COLO829 (cell line): ENCODE measurements at places on chromosomes 7 and 10.

DNA sequence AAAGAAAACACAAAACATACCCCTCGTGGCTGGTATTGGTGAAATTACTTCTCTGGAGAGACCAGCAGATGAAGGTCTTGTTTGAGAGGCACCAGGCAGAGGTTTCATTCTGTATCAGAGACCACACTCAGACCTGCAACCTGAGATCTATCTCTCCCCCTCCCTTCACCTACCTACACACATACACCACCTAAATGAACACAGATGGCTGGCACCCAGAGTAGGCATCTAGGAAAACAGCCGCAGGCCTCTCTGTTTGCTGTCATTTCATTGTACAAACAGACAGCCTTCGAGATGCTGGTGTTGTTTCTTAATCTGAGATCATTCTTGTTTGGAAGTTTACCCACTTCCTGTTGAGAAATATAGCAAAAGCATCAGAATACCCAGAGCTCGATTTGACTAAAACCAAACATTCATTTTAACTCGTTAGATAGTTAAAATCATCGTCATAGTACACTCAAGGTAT is 173.9 kb upstream of the SLC25A13 start:
- DNase-seq, result no peak

- DNase-seq, result no peak
Measured at GRCh38 chr7:108425714-108426275, 30.4 kb downstream of the NRCAM start.

DNA sequence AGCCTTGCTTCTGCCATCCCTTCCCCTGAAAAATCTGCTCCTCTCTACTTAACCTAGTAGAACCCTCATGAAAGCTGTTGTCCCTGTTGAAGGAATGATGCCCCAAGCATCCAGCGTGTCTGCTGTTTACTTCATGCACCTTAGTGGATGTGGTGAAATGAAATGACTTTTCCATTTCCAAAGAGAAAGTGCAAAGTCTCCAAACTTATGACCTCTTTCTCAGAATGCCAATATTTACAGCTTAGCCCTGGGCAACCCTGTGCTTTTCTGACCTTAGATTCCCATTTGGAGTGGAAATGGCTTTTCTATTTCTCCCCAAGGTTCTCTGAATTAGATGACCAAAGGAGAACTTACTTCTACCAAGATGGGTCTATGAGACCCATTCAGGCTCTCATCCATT is 256.9 kb downstream of the KCNMA1 start:
- no peak for DNase-seq

DNA sequence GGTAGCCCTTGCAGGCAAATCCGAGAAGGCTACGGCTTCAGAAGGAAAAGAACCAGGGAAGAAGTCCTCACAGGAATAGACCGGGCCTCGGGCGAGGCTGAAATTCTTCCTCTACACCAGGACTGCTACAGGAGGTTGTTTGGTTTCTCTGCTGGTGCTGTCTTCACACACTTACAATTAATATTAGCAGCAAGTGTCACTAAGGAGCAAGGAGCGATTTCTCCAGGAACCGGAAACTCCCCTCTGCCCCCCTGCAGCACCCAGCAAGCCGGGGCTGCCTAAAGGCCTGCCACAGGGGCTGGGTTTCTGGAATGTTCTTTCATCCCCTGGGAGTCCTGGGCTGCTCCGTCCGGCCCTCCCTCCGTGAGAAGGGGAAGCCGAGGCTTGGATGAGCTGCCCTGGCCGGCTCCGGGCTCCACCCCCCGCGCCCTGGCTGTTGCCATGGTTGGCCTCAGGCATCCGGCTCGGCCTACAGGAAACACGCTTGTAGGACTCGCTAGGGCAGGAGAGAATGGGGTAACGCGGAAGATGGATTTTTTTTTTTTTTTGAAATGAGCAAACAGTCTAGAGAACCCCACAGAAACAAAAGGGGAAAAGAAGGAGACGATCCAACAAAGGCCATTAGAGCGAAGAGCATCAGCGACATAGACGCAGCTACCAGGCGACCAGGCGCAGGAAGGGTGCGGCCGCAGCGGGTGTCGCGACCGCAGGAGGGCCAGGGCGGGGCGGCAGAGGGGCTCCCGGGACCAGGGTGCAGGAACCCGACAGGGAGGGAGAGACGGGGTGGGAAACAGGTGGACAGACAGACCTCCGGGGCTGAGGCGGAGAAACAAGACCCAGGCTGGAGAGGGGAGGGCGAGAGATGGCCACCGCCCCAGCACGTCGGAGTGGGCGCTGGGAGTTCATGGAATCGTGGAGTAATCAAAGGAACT is 33.0 kb downstream of the EN2 start:
- DNase-seq, result no peak

DNA sequence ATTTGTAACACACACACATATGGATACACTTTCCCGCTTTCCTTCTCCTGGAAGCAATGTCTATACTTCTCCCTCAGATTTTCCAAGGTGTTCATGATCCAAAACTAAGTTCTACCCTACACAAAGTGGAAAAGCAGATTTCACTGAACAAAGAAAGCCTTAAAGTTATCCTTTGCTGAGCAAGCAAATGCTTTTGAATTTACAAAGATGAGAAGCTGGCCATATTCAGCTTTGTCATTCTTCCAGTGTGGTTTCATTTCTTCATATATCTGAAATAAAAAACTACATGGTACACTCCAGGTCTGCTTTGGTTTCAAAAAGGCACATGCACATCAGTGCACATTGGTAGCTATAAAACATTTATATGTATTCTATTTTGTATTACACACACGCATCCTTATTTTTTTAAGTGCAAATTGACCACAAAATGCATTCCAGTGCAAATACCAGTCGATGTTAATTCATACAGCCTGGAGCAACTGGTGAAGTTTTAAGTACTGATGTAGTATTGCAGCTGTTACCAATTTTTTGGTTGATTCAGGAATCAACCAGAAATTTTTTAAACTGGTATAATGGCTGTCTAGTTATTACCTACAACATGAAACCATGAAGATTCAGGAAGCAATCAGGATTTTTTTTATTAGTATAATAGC is 65.5 kb upstream of the SRPK2 start:
- DNase-seq, result peak; percentile 74

GRCh38 chr7:71694665-71695064 is 562.7 kb downstream of the GALNT17 start:
- DNase-seq, result no peak

GRCh38 chr7:134084488-134085144 is 42.5 kb upstream of the LRGUK start:
- DNase-seq, result no peak

GRCh38 chr7:5634107-5634950 is 147.1 kb downstream of the RNF216 start:
- DNase-seq, result peak; percentile 50

GRCh38 chr7:139118234-139118804 is 8.8 kb upstream of the ZC3HAV1 start:
- no peak for DNase-seq

- no peak for DNase-seq
Measured at GRCh38 chr10:132572545-132572937, 35.0 kb downstream of the INPP5A start.

DNA sequence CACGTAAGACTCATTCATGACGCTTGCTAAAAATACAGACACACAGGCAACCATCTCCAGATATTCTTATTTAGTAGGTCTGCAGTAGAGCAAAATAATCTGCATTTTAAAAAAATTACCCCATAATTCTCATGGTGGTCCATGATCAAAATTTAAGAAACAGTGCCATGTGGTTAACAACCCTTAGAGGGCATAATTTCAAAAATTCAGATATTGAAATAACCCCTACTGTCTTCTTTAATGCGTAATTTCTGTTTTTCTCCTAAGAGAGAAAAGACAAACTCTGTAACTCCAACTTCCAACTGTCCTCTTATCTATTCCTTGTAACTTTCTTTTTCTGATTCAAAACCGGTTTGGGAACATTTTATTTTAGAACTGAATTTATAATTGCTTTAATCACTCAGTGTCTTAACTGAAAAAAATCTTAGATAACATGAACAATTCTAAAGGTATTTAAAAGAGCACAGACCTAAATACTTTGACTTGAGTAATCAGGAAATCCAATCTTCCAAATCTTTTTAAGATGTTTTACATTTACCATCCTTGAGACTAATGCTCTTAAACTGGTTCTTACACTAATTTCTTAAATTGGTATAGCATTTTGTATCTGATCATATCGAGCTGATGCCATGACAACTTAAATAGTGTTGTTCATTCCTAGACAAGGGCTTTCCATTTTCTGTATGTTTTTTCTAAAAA is 148.0 kb downstream of the GALNT11 start:
- DNase-seq, result no peak

- DNase-seq, result no peak
Measured at GRCh38 chr10:91996266-91996665, 72.7 kb downstream of the BTAF1 start.

- DNase-seq, result peak; percentile 71
Measured at GRCh38 chr10:63515002-63515763, 6.0 kb upstream of the REEP3 start.

GRCh38 chr10:122344741-122345258 is 29.7 kb upstream of the PLEKHA1 start:
- peak; percentile 82 for DNase-seq

DNA sequence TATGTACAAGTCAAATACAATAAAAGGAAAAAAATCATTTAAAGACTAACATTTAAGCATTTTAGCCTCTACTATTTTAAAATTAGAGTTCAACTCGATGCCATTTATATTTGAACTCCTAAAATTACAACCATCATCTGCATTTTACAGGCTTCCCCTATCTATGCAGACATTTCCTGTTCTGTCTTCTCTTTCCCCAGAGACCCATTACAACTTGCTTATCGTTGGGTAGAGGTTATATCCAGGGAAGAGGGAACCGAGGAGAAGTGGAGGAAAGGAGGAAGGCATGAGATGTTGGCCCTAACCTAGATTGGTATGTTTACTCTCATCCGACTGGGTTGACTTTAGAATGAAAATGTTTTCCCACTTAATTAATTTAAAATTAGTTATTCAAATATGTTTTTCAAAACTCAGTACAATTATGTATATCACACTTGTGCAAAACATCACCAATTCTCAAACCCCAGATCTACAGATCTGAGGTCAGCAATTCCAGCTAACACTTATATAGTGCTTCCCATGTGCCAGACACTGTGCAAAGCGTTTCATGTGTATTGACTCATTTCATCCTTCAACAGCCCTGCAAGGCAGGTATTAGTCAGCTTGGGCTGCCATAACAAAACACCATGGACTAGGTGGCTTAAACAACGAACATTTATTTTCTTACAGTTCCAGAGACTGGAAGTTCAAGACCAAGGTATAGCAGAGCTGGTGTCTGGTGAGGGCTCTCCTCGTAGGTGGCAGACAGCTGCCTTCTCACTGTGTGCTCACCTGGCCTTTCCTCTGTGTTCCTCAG is 27.3 kb upstream of the HERPUD2 start:
- no peak for DNase-seq

GRCh38 chr7:7984424-7984823 is 15.8 kb downstream of the GLCCI1 start:
- no peak for DNase-seq

DNA sequence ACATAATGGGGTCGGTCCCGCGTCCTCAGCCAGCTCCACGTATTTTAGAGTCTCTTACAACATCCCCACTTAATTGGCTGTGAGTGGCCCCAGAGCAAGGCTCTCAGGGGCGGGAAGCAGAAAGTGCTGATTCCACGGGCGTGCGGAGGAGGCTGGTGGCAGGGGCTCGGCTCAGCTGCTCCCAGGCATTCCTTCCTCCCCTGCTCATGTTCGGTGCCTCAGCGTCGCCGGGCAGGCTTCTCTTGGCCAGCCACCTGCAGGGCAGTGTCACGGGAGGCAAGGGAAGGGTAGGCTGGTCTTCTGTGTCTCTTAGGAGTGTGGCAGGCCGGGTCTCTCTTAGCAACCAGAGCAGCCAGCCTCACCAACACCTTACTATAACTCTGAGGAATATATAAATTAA is 33.8 kb downstream of the IL15RA start:
- DNase-seq, result no peak

DNA sequence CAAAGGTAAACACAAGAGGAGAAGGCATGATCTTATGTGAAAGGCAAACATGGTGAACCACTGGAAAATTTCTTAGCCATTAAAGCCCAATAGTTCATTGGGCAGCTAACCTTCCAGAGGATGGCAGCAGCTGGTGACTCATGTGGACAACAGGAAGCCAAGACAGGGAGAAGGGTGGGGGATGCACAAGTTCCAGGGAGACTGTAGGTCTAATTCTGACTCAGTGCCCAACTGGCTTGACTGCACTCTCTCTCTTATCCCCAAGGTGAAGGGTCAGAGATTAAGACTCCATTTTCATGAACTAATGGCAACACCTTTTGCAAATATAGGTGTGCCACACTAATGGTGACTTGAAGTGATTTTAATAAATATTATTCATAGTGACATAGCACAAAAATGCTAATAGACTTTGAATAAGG is 47.9 kb upstream of the SLC35B4 start:
- peak; percentile 76 for DNase-seq

GRCh38 chr10:132421847-132422751 is 25.1 kb downstream of the PWWP2B start:
- no peak for DNase-seq

DNA sequence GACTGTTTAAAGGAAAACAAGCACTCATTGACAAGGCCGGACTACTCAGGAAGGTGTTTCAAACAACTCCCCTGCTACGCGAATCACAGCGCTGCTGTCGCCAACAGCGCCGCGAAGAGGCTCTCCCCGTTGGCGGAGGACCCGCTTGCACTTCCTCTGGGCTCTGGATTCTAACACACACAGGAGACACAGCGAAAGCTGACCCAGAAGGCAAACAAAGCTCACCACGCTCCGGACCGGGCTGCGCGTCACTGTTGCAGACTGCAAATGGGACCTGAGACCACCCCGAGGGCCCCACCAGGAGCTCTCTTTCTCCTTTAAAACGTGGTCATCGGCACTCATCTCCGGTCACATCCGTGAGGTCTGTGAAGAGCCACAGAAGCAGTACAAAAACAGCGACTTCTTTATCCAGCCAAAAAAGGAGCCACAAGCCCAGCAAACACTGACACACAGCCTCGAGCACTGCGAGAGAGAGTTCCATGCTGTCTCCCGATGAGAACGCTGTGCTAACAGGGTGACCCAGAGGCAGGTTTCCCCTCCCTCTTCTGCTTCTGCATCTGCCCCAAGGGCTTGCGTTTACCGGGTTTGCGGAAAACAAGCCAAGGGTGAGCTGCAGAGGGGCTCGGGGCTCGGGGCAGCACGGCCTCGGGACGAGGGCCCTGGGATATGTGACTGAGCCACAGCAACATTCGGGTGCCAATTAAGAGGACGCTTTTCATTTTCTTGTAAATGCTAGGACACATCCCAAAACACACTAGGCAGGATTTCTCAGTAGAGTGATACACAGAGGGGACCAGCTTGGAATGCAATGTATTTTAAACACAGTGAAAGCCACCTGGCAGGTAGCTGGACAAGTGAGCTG is 41.3 kb downstream of the AMZ1 start:
- no peak for DNase-seq

- no peak for DNase-seq
Measured at GRCh38 chr10:79286318-79286951, 60.8 kb upstream of the PPIF start.
